ENCODE measurements at places on chromosomes 12 and 14.

DNA sequence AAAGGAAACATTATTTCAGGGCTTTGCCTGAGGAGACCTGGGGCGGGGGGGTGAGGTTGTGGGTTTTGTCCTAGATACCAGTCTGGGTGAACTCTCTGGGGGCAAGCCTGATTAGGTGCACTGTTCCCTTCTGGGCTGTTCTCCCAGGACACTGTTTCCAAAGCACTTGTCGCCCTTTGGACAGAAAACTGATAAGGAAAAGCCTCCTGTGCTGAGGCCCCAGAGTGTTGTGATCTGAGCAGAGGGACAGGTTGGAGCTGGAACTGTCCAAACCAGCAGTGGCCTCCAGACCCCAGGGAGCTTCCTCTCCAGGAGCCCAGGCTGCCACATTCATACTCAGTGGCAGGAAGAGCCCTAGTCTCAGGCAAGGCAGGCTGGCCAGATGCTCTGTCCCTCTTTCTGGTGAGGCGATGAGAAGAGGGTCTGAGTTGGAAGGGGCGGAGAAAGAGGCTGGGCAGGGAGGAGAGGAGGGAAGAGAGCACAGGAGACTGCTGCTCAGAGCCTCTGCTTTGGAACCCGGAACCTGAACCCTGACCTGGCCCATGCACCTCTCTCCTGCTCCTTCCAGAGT, 1.9 kb downstream of the GALNT16 start:
- no peak for DNase-seq

DNA sequence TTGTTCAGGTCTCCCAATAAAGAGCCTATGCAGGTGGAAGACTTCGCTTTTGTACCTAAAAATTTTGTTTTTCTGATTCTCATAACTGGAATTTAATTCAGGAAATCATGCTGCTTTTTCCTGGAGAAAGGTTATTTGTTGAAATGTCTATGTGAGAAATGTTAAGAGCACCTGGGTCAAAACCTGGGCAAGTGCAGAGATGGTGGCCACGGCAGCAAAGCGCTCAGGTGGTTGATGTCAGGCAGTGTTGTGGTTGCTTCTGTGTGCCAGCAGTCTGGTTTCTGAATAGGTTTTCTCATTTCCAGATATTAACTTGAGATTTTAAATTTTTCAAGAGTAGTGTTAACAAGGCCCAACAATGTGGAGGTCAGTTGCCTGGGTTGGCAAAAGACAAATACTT, 96.2 kb downstream of the ESR2 start:
- no peak for DNase-seq

GRCh38 chr12:64318605-64319004, 72.0 kb downstream of the C12orf56 start:
- no peak for DNase-seq

GRCh38 chr14:37493606-37494005, 101.4 kb downstream of the FOXA1 start:
- no peak for DNase-seq

- no peak for DNase-seq
Observed at GRCh38 chr14:82621881-82622450, 1088.3 kb upstream of the SEL1L start.

- no peak for DNase-seq
Observed at GRCh38 chr12:76202621-76203020, 118.1 kb upstream of the NAP1L1 start.

GRCh38 chr14:51094282-51094821, 553 bp downstream of the TRIM9 start:
- DNase-seq, result peak; percentile 30

- DNase-seq, result no peak
Observed at GRCh38 chr12:92123780-92124688, 21.6 kb downstream of the BTG1 start.

GRCh38 chr12:25625146-25625545, 72.1 kb upstream of the LMNTD1 start:
- DNase-seq, result no peak

- no peak for DNase-seq
Observed at GRCh38 chr12:366820-367219, 22.3 kb downstream of the KDM5A start.

DNA sequence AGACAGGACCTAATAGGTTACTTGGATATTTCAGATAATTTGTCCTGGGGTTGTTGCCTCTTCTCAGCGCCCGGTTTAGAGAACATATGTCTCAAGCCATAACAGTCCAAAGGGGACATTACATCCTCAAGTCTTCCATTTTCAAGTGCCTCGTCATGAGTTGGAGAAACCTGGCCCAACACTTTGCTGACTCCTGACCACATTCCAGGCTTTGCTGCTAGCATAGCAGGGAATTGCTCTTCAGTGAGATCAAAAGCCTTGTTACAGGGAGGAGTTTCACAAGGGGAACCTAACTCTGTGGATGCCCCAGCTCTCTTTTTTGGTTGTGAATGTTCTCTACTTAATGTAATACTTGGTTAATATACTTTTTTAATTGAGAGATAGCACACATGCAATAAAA, 8.2 kb upstream of the MMP19 start:
- DNase-seq, result no peak

GRCh38 chr14:31122098-31122611, 85.4 kb downstream of the HECTD1 start:
- DNase-seq, result no peak

GRCh38 chr12:109596418-109597244, 23.0 kb downstream of the MVK start:
- no peak for DNase-seq

DNA sequence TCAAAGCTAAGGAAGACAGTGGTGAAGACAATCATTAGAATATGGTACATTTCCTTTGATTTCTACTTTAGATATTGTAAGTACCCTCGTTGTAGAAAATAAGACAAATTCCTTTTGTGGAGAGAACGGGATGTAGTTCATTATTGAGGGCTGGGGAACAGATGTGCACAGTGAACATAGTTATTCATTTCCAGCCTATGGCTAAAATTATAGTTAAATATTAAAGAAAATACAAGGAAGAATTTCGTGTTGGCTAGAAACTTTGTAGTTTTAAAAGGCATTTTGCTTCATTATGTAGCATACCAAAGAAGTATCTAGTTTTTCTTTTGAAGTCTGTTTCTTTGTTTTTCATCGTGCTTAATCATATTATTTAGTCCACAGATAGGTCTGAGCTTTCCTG, 201.8 kb downstream of the ESR2 start:
- no peak for DNase-seq

DNA sequence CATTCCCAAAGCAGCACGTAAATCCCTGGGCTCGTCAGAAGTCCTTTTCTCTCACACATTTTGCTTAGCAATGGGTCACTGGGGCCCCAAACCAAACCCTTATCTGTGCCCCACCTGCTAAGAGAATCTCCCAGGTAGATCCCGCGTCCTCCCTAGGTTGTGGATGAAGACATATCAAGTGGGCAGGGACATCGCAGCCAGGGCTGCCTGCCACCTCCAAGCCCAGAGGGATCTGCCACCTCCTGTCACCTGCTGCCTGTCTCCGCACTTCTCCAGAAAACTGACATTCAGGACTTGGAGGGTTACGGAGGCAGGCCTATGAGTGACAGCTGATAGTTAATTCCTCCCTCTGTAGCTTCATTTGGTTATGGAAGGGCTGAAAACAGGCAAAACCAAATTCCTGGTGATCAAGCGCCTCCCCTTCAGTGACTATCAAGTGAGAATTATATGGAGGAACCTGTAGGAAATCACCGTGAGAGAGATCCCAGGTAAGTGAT, 19.5 kb downstream of the BCL11B start:
- DNase-seq, result no peak

DNA sequence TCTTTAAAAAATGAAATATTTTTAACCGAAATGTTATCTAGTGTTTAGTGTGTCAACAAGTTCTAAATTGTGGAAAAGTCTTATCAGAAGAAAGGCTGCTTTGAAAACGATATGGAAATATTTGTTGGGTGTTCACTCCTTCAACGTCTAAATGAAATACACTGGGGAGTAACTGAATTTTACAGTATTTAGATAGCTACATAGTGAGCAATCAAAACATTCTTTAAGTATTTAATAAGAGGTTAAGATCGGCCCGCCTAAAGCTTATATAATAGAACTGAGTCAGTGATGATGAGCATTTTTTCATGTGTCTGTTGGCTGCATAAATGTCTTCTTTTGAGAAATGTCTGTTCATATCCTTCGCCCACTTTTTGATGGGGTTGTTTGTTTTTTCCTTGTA, 228.3 kb downstream of the RAD51B start:
- DNase-seq, result no peak

GRCh38 chr12:93868771-93869170, 191.6 kb downstream of the CRADD start:
- DNase-seq, result no peak

- no peak for DNase-seq
Observed at GRCh38 chr12:21528953-21529352, 2.9 kb downstream of the SPX start.

DNA sequence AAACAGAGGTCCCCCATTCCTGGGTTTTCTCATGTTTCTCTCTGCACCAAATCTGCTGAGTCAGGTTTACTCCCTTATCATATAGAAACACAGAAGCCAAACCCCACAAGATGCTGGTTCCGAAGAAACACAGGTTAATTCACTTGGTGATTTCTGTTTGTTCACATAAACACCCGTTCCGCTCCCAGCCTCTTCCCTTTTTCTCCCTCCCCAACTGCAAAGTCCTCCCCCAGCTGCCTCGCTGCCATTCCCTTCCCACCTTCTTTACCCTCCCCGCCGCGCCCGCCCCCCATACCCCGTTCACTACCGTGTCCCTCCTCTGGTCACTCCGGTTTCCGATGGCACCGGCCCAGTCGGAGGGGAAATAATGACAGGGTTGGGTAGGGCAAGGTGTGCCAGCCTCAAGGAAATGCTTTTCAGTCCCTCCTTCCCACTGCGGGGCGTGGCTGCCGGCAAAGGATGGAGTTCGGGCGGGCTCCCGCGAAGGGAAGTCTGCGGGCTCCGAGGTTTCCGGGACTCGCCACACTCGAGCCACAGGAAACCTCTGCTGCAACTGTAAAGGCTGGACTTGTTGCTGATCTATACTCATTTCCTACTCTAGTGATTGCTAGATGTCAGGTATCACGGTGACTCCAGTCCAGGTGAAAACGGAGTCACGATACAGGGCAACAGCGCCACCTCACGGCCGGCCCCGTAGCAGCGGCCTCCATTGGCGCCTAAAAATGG, at the start of gene STYK1:
Gene STYK1 (minus strand): TSS at position 394 of the 726 bp plus-strand sequence. CDS start 39,434 bp downstream, outside the sequence.
- peak; percentile 51 for DNase-seq

- peak; percentile 64 for DNase-seq
Observed at GRCh38 chr12:54251667-54252284, 28.1 kb downstream of the CBX5 start.

DNA sequence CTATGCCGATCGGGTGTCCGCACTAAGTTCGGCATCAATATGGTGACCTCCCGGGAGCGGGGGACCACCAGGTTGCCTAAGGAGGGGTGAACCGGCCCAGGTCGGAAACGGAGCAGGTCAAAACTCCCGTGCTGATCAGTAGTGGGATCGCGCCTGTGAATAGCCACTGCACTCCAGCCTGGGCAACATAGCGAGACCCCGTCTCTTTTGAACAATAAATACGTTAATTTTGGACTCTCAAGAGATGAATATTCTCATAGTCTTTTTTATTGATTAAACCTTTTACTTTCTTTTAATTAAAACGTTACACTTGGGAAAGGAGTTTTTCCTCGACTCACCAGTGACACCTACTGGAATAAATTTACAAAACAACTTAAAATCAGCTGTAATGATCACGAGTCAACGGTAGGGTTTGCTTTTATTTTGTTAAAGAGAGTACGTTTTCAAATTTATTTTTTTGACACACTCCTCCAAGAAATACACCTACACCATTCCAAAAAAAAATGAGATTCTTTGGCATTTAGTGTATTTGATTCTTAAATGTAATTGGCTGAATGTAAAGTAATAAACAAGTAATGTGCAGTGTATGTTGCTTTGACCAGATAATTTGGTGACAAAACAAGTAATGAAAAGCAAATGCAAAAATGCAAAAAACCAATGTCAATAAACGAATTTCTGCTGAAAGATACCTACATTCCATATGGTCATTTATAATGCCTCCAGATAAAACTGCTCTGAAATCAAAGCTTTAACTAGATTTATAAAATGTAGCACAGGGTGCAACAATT, 687 bp upstream of the RPS29 start:
- peak; percentile 72 for DNase-seq

GRCh38 chr14:78278464-78279250, 108.5 kb downstream of the NRXN3 start:
- DNase-seq, result no peak

GRCh38 chr14:25899197-25899596, 698.6 kb downstream of the NOVA1 start:
- no peak for DNase-seq

GRCh38 chr12:127619869-127620734, 646.9 kb upstream of the TMEM132C start:
- DNase-seq, result no peak

DNA sequence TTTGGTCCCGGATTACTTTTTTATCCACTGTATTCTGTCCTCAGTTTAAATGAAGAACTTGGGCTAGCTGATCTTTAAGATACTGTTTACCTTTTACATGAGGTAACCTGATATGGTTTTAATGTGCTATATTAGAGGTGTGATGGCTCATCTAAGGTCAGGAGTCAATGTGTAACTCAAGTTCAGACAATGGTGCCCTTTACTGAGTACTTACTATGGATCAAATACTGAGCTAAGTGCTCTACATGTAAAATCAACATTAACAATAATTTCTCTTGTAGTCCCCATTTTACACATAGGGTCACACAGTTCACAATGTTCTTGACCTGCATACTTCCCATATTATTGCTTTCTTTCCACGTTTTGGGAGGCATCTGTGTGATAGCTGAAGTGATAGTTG, 79.2 kb downstream of the CEP83 start:
- DNase-seq, result no peak

DNA sequence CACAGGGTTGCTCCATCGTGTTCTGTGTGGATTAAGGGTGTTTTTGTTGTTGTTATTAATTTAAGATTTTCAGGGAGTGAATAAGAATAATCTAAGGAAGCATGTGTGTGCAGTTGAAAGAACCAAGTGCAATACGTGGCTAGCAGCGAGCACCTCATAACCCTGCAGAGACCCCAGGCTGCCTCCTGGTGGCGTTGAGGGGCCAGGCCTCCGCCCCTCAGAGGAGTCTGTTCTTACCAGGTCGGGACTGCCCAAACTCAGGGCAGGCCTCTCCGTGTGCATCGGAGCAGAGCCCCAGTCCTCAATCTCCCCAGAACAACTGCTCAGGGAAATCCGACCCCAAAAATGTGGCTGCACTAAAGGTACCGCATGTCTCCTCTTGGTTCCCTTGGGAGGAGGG, 36.8 kb downstream of the IL31 start:
- peak; percentile 34 for DNase-seq

DNA sequence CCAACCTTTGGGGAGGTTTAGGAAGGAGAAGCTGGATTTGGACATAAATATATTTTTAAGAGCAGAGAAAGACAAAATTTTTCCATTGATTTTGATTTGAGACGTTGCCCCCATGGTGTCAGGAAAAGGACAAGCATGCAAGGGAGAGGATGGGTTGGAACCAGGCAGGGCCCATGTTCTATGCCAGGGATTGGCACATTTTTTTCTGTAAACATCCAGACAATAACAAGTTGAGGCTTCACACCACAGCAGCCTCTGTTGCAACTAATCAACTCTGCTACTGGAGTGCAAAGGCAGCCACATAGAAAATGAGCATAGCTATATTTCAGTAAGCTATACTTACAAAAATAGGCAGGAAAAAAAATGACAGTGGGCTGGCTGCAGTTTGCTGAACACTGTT, 44.7 kb downstream of the NR1H4 start:
- DNase-seq, result no peak

GRCh38 chr14:63545431-63545830, 2.3 kb upstream of the PPP2R5E start:
- DNase-seq, result no peak

- no peak for DNase-seq
Observed at GRCh38 chr12:102462386-102462785, 18.0 kb downstream of the IGF1 start.

GRCh38 chr12:107983756-107984472, 145.2 kb upstream of the WSCD2 start:
- no peak for DNase-seq

GRCh38 chr14:68939893-68940613, 39.0 kb downstream of the ACTN1 start:
- no peak for DNase-seq
